Stimulated activated CD4-positive, alpha-beta T cell treated with anti-CD3 and anti-CD28 coated beads, Interleukin-4, amount 100 ng/mL, for 1 hour (primary cell): ENCODE measurements at places on chromosomes 16 and 17.

GRCh38 chr16:49854188-49854795, 1.6 kb downstream of the ZNF423 start:
- no peak for DNase-seq

- no peak for DNase-seq
Measured at GRCh38 chr16:66705790-66706505, 9.4 kb upstream of the CMTM4 start.

- DNase-seq: no peak
Measured at GRCh38 chr17:39744075-39744835, 6.5 kb downstream of the GRB7 start.

DNA sequence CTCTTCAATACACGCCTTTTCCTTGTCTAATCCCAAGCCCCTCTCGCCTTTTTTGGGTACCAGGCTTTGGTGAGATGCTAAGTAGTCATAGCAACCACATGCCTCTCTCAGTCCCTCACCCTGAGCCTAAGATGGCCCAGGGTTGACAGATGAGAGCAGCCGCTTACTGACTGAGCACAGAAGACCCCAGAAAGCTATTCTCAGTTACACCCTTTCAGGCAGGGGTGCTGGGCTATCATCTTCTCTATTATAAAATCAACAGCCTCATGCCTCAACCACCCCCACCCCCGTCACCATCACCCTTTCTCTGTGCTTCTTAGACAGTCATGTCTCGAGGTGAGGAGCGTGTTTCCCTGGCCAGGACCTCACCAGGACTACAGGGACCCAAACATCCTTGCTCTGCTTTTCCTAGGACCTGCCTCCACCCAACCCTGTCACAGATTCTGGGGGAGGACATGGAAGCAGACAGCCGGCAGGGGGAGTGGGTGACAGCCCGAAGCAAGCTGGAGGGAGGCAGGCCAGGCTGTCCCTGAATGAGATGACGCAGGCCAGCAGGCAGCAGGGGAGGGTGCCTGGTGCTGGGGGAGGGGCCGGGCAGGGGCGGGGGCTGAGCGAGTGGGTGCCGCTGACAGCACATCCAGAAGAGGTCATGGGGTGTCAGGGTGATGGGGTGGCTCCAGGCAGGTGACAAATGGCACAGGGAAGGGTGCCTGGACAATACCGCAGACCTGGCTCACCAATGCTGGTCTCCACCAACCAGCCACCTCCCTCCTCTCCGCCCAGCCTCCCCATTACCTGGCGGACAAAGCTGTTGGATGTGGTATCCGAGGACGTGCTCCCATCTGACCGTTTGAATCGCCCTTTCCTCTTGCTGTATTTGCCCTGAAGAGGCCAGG, 3.1 kb downstream of the CACNB1 start:
- DNase-seq: no peak

- no peak for DNase-seq
Measured at GRCh38 chr17:3556916-3557767, 470 bp downstream of the TRPV3 start.

DNA sequence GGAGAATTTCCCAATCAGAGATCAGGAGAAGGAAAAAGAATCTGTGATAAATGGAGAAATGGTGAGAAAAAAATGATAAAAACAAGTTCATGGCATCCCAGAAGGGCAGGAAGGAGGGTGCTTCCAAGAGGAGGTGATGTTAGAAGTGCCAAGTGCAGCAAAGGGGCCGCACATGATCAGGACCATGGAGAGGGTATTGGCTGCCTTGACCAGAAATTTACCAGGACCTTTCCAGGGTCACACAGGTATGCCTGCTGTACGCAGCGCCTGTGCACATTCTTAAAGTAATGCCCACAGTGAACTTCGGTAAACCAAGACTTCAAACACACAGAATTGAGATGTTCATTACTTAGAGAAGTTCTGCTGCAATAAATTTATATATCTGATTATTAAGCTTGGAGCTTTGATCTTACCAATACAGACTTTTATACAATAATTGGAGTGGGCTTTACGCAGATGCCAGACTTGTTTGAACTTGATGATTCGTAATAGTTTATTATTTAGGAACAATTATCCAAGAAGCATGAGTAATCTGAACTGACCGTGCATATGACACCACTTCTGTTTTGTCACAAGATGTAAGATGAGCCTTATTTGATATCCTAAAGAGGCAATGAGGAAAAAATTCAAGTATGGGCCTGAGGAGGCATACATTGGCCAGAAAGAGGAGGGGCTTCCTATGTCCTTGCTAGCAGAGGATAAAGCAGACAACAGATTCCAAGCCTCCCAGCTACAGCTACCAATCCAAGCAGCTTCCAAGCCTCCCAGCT, 2.2 kb upstream of the KRT33A start:
- no peak for DNase-seq

DNA sequence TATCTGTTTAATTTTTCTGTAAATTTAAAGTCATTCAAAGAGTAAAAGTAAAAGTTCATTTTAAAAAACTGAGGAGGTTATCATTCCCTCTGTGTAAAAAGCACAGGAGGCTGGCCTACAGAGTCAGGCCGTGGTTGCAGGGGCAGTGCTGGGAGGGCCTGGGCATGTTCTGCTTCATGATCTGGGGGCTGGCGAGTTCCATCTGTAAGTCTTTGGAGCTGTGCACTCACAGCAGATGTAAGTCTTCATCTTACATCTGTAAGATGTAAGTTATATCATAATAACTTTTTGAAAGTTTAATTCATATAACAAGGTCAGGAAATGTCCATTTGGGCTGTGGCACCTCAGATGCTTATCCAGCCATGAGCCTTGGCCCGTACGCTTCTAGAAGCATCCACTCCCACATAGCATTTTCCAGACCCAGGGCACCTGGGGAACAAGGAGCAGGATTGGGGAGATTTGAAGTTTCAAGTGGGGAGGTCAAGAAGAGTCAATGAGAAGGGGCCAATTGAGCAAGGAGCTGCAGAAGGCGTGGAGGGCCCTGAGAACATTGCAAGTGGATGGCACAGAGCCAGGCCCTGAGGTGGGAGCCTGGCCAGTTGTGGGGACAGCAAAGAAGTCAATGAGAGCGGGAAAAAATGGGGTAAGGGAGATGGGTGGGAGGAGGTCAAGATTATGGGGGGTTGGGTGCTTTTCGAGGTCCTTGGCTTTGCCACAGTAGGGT, 54.1 kb downstream of the TNFRSF13B start:
- DNase-seq: no peak

- no peak for DNase-seq
Measured at GRCh38 chr17:82200135-82200534, 12.5 kb downstream of the CCDC57 start.

- no peak for DNase-seq
Measured at GRCh38 chr16:14181371-14182050, 110.4 kb downstream of the MRTFB start.

DNA sequence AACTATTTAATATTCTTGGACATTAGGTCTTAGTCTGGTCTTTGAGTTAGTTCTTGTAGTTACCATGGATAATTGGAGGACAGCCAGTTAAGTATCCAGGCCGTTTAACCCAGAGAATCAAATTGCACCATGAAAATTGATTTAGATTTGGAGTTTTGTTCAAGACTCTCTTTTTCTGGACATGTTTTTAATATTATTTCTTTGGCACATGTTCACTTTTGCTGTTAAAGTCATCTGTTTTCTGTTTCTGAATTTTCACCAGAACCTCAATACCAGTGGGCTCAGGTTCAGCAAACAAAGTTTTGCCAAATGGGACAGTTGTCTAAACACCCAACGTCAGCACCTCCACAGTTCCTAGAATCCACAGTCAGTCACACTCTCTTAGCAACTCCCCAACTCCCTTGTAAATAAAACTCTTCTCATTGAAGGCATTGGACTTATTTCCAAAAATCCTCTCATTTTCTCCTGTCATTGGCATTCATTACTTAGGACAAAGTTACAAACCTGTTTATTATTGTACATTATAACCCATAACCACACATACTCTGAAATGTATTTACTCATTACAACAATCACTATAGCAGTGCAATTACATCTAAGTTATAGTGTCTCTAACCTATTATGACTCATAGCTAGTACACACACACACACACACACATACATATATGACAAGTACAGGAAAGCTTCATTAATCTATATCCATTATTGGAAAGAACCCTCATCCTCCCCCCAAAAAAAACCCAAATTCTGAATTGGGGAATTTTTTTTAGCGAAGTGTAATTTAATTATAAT, 33.5 kb upstream of the DNAH9 start:
- no peak for DNase-seq

DNA sequence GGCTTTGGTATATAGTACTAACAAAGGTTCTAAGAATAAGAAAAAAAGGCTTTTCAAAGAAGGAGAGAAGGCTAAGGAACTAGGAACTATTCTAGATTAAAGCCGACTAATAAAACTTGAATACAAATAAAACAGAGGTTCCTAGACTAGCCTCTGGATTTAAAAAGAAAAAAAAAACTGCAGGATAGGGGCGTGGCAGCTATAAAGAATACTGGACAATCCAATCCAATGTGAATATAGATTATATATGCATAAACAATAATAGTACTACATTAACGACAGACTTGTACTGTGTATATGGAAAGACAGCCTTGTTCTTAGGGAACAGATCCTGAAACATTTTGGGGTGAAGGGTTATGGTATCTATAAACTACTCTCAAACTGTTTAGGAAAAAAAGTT, 23.9 kb upstream of the ANKFY1 start:
- no peak for DNase-seq

DNA sequence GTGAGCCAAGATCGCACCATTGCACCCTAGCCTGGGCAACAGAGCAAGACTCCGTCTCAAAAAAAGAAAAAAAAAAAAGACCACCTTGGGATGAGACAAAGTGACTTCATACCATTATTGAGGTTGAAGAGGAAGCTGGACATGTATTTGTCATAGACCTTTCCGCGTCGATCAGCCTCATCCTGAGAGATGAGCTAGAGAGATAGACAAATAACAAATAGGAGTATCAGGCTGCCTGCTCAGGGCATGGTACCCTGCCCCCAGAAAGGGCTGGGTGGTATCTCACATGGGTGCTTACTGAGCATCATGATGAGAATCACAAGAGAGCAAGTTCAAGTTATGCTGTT, 22.1 kb downstream of the CNTNAP1 start:
- DNase-seq: no peak

GRCh38 chr17:31171701-31172100, 76.9 kb downstream of the NF1 start:
- no peak for DNase-seq

DNA sequence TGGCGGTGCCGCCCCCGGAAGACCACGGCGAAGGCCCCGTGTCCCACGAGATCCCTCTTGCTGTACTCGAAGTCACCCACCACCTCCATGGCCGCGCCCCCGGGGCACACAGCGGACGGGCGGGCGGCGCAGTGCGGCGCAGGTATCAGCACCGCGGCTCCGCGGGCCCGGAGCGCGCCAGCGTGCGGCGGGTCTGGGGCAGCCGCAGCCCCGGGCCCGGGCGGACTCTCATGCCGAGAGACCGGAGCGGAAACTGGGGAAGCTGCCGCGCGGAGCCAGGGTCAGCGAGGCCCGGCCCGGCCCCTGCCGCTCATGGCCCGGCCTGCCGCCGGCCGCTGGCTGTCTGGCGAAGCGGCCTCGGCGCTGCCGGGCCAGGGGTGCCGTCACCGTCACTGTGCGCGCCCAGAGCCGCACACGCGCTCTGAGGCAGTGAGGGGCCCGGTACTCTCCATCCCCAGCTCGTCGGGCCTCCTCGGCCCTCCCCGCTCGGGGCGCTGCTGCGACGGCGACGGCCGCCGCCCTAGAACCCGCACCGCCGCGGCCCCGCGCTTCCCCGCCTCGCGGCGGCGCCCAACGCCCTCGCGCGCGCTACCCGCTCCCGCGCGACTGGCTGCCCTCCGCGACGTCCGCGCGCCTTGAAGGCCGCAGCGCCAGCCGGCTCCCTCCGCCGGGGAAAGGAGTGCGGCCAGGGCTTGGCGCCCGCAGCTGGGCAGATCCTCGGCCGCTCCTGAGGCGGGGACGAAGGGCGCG, at the start of gene ULK2:
ULK2 (minus strand) TSS at position 608 of the 750 bp plus-strand sequence; CDS start at position 89, 519 bp downstream.
- peak; percentile 62 for DNase-seq

DNA sequence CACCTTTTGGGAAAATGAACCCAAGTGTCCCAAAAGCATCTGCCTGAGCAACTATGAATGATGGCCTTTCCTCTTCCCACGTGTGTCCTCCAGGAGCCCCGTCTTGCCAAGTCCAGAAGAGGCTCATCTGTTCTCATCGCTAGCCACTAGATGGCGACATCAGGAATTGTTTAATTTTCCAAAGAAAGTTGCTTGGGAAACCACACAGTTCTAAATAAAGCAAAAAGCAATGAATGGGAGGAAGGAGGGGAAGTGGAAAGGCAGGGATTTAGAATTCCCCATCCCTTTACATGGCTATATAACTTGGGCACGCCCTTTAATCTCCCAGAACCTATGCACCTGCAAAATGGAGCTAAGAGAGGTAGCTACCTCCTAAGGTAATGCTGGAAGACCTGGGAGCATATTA, 9.0 kb upstream of the CDH5 start:
- DNase-seq: no peak

- no peak for DNase-seq
Measured at GRCh38 chr16:31474173-31474714, 2.3 kb downstream of the TGFB1I1 start.

DNA sequence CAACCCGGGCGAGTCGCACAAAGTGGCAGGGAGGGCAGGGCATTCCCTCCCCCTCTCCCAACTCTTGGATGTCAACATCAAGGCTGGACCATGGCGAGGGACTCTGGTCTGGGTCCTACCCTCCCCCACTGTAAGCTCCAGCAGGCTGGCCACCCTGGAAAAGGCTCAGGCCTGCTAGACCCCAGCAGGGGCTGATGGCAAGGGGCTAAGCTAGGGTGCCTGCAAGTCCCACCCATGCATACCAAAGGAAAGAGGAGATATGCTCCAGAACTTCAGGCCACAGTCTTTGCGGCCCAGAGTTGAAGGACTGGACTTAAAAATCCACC, 19.9 kb downstream of the ST3GAL2 start:
- DNase-seq: no peak

GRCh38 chr17:20280851-20281250, 186.5 kb downstream of the LGALS9B start:
- no peak for DNase-seq

GRCh38 chr17:51617986-51618385, 357.6 kb downstream of the UTP18 start:
- DNase-seq: no peak

GRCh38 chr16:83701494-83701893, 106.3 kb upstream of the HSBP1 start:
- peak; percentile 10 for DNase-seq

- peak; percentile 66 for DNase-seq
Measured at GRCh38 chr17:76240461-76241203, at the start of gene RNF157. Gene RNF157 (minus strand): TSS chr17:76240493. CDS start chr17:76240240, 253 bp downstream.

- DNase-seq: no peak
Measured at GRCh38 chr16:71709229-71709781, 15.2 kb downstream of the PHLPP2 start.

DNA sequence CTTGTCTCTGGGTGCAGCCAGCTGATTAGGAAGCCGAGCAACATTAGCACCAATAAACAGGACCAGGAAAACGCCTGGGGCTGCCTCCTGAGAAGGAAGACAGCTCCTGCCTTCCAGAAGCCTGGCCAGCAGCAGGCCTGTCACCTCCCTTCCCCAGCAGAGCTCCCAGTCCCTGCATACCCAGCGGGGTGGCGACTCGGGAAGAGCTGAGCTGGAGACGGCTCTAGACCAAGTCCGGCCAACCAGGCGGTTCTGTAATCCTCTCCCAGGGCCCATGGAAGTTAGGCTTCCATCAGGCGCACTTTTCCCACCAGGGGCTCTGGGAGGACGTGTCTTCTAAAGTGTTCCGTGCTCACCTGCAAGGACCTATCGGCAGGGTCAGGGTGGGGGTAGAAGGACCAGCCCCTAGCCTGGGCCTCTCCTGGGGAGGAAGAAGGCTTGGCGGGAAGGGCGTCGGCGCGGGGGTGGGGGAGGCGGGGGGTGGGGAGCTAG, 12.0 kb upstream of the CLUH start:
- DNase-seq: no peak

- no peak for DNase-seq
Measured at GRCh38 chr16:78894886-78895285, 705.7 kb downstream of the MAF start.
